ENCODE measurements at places on chromosomes 3 and 15. TPM values are rescaled to one million over a fixed set of nuclear protein-coding genes. Genes with fewer than 3 reads are reported as not detected.

RPP25 gene
- 3.5 TPM for total RNA-seq

BCL2A1 gene
- total RNA-seq, result 30.5 TPM

ACP3 gene
- 2.8 TPM for total RNA-seq

PPP1R14D gene
- 0.14 TPM for total RNA-seq

All from thymus (tissue), 14 donors.